ENCODE measurements at places on chromosomes 4 and X. TPM values are rescaled to one million over a fixed set of nuclear protein-coding genes. Genes with fewer than 3 reads are reported as not detected.

- no peak for DNase-seq
Measured at GRCh38 chrX:431492-432111, 44.9 kb upstream of the PPP2R3B start.

LANCL3 gene
- not detected for polyA plus RNA-seq

OPN1MW gene
- polyA plus RNA-seq, result not detected

SSX1 gene
- not detected for polyA plus RNA-seq

DNA sequence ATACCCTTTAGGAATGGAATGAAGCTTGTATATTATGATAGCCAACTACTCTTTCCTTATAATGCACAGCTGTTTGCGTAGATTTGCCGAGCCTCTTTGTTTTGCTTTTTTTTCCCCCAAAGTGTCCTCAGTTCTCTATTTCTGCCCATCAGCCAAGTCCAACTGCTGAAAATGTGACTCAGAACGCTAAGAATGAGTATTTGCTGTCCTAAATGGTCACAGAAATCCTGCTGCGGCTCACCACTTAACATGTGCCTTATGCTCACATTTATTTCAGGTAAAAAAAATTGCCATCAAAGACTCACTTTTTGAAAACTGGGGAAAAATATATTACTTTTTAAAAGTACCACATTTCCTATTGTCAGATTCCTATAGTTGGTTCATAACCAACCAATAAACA is 36.9 kb downstream of the GABRA4 start:
- no peak for DNase-seq

DNA sequence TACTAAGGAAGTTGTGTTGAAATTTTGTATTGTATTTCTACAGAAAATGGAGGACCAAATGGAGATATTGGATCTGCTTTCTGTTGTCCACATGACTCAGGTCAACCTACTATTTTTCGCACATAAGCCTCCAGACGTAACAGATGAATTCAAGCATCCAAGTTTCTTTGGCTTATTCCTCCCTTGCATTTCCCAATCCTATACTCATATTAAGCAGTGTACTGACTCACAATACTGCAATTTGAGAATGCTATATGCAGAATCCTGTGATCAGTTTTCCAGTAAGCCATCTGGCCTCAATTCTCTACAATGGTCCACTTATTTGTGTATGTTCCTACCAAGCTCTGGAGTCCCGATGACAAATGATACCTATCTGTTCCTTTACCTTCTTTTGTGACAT is 75.7 kb downstream of the ASB9 start:
- no peak for DNase-seq

DNA sequence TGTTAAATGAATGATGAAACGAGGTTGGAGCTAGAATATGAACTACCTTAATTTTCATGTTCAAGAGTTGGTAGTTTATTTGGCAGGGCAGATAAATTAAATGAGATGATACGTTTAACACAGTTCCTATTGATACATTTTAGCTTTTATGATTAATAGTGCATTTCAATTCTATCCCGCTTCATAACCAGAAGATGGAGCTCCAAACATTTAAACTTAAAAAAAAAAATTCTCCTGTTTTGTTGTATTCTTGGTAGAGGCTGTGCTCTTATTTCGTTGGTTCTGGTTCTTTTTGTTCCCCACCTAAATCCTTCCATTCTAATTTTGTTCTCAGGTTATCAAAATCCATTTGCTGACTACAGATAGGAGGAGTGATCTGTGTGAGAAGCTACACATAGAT is 71.8 kb upstream of the PTPN13 start:
- no peak for DNase-seq

DNA sequence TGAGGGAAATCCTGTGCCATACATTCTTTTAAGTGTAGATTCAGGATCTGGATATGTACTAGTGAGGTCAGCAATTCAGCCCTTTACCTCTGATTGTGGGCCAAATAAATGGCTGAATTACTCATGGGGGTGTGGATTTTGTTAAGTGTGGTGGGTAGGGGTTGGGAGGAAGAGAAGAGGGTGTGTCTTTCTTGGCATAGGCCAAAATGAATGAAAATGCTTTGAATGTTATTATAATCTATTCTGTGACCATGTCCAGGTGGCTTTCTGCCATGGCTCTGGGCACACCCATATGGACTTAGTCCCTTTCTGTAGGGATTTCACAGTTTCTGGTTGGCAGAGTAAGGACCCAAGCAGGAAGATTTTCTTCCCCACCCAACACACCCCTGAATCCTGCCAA is 244.3 kb downstream of the CBR4 start:
- DNase-seq, result peak; percentile 20

- DNase-seq, result no peak
Measured at GRCh38 chr4:185677637-185678314, 134.2 kb downstream of the SORBS2 start.
